ENCODE measurements at places on chromosomes 1 and 21.

DNA sequence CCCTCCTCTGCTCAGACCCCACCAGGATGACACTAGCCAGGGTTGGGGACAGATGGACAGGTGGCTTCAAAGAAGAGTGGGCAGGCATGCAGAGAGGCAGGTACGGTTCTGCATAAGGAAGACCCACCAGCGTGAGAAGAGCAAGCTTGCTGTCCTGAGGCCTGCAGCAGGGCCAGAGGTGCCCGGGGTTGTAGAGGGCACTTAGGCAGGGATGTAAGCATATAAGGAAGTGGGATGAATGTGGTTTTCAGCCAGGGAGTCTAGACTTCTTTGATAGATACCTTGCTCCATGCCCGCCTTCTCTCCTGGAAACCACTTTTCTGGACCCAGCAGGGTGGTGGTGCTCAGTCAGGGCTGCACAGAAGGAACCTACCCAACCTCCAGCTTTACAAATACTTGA, 1.4 kb downstream of the TTC39A start:
- no peak for DNase-seq

DNA sequence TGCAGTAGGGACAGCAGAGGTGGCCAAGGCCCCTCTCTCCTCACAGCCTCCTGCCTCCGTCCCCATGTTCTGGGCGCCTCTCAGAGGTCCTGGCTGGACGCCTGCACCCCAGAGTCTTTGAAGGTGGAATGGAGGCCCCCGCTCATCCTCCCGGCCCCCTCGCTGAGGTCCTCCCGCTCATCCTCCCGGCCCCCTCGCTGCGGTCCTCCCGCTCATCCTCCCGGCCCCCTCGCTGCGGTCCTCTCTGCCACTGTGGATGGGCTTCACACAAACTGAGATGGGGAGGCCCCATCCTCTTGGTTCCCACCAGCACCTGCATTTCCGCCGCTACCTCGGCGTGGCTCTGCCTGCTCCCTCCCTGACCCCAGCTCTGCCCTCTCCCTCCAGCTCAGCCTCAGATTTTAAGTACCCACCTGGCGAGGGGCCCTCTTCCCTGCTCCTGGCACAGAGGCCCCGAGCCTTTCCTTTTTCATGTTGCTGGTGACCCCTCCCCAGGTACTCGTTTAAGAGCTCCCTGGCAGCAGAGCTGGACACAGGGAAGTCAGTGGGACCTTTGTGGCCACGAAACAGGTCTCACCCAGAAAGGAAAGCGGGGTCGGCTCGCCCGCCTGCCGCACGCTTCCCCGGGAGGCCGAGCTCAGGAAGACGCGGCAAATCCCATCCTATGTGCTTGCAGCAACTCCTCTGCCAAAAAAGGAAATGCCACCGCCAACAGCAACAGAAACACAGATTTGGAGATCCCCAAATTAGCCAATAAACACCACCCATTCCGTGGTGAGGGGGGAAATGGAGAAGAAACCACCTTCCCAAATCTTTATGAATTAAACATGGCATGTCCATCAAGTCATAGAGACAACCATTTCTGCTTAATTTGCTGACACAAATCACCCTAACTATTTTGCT, 143.7 kb downstream of the PRDM16 start:
- DNase-seq = no peak

- DNase-seq = no peak
Observed at GRCh38 chr1:41241354-41241748, 755 bp downstream of the SCMH1 start.

- DNase-seq = no peak
Observed at GRCh38 chr1:36231191-36231590, 6.9 kb downstream of the THRAP3 start.

- peak; percentile 52 for DNase-seq
Observed at GRCh38 chr1:203320591-203321272, 15.4 kb downstream of the BTG2 start.

DNA sequence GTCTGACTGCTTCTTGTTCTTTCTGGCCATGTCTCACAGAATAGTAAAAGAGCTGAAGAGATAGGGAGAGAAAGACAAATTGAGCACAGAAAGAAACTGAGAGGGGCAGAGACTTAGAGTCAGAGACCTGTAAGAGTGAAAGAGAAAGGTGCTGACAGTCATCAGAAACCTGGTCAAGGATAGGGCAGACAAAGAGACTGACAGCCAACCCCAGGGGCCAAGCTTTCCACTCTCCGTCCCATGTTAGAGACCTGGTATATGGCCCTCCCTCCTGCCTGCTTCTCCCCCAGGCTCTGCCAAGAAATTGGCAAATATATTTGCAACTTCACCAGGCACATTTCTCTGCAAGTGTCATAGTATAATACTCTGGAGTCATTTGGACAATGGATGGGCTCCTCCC, 64.6 kb downstream of the RHBG start:
- no peak for DNase-seq

DNA sequence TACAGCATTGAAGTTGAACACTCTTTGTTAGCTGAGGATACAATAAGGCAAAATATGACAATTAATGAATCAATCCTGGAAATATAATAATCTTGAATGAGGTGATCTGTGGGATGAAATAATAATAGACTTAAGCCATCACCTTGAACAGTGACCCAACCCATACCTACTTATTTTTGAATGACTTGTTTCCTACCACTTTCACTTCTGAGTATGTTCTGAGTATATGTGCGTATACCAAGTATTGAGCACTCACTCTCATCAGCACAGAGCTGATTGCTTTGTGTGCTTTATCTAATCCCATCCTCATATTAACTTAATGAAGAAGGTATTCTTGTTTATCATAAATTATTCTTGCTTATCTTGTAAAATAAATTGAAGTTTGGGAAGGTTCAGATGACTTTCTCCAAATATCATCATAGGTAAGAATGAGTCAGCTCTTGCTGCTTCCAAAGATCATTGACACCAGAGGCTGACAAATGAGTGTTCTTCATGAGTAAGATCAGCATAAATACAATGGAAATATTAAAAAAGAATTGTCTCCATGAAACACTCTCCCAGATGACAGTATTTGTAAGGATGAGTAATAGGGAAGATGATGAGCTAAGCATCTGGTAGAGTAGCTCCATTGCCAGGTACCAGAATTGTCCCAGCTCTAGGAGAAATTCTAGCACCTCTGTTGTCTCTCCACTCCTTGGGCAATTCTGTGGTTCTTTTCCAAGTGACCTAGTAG, 198.1 kb upstream of the KIAA0040 start:
- DNase-seq = no peak

- no peak for DNase-seq
Observed at GRCh38 chr1:173476197-173476664, 904 bp upstream of the PRDX6 start.

DNA sequence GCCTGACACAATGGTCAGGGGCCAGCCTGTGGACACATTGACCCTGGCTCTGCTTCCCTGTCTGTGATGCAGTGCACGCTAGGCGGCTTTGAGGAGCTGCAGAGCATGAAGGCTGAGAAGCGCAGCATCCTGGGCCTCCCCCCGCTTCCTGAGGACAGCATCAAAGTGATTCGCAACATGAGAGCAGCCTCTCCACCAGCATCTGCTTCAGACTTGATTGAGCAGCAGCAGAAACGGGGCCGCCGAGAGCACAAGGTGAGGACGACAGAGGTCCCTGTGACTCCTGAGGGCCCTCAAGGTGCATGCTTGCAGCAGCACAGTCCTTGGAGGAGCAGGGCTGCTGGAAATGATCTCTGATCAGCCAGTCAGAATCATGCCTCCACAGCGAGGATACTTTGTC, 8.6 kb downstream of the STRIP1 start:
- DNase-seq = no peak

DNA sequence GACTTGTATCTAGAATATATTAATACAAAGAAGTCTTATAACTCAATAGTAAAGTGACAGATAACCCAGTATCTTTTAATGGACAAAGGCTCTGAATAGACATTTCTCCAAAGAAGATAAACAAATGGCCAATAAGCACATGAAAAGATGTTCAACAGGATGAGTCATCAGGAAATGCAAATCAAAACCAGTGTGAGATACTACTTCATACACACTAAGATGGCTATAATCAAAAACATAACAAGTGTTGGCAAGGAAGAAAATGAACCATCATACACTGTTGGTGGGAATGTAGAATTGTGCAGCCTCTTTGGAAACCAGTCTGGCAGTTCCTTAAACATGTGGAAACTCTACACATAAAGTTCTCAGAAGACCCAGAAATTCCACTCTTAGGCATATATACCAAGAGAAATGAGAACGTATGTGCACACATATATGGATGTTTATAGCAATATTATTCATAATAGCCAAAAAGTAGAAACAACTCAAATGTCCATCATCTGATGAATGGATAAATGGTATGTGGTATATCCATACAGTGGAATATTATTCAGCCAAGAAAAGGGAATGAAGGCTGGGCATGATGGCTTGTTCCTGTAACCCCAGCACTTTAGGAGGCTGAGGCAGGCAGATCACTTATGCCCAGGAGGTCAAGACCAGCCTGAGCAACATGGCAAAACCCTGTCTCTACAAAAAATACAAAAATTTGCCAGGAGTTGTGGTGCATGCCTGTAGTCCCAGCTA, 9.9 kb upstream of the MPL start:
- no peak for DNase-seq

DNA sequence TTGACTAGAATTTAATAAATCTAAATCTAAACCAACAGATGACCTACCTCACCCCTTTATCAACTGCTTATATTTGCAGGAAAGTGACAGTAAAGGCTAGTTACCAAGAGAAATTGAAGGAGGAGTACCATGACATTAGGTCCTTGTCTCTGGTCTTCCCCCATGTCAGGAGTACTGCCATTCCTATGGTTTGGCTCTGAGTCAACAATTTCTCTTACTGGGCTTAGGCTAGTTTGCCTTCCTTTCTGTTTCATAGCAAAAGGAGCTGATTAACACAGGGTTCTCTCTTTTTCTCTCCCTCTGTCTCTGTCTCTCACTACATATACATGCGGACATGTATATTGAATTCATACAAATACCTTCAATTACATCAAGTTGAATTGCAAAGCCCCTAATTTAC, 579.9 kb downstream of the DPYD start:
- DNase-seq = no peak
